Occipital lobe (tissue), 3 donors: ENCODE measurements at places on chromosomes 2 and 18.

DNA sequence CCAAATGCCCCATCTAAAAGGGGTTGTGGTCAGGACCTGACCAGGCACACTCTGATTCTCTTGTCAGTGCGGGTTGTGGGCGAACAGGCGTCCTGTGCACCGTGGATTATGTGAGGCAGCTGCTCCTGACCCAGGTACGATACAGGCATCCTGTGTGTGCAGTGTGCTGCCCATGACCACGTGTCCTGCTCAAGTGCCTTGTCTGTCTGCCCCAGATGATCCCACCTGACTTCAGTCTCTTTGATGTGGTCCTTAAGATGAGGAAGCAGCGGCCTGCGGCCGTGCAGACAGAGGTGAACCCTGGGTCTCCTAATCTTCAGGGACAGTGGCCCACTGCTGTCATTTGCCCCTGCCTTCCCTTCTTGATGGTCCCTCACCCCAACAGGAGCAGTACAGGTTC, 14.6 kb downstream of the PTPN18 start:
- DNase-seq: no peak

GRCh38 chr2:239358062-239358754, 42.6 kb downstream of the HDAC4 start:
- no peak for DNase-seq

DNA sequence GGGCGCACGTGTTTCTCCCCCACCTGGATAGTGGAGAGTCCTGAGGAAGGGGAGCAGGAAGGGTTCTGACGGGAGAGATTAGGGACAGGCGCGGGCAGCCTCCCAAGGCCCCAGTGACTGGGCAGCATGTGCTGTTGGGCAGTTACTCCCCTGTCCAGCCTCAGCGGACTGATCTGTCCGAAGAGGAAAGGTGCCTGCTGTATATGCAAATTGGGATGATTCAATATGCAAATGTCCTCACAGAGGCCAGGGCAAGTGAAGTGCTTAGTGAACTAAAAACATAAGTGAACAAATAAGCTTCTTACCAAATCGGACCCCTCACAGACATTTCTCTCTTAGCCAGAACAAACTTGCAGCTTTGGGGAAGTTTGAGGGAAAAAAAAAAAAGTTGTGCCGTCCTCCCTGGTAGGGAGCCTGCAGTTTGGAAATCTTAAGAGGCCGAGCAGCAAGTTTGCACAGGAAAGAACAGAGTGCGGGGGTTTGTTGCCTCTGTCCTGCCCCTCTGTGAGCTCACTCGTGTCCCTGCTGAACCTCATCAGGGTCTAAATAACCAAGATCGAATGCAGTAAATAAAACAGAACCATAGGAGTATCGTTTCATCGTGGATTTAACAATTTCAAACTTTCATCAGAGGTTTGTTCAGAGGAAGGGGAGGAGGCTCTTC, 141.4 kb downstream of the KCTD1 start:
- no peak for DNase-seq

DNA sequence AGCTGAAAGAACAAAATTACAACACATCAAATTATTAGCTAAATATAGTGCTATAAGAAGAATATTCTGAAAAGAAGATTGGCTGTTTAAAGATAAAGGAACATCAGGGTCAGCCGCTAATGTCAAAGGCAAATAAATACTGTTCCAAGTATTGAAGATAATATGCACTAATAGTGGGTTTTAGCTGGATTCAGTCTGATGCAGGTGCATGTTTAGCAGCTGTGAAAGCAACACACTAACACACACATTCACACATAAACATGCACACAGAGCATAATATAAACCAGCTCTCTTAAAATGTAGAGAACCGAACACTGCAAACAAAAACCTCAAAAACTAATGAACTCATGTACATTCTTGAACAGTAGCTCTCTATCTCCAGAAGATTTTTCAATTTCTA, 634.6 kb downstream of the ERBB4 start:
- no peak for DNase-seq

DNA sequence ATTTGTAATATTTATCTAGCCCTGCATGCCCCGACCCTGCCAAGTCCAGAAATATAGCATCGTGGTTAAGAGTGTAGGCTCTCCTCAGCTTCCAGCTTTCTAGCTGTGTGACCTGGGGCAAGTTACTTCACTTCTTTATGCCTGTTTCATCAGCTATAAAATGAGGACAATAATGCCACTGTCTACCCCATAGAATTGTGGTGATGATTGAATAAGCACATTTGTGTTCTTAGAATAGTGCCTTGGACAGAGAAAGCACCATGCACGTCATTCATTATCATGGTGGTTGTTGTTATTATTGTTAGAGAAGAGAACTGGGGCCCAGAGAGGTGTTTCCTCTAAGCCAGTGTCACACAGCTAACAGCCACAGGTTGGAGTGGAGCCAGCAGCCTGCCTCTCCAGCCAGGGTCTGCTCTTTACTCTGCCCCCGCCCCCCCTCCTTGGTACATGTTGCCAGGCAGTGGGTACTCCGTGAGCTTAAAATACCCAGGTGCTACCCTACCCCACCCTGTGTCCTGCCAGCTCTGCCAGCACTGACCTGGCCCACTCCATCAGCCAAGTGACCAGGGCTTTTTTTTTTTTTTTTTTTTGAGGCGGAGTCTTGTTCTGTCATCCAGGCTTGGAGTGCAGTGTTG, 202.1 kb downstream of the CTIF start:
- DNase-seq: no peak

DNA sequence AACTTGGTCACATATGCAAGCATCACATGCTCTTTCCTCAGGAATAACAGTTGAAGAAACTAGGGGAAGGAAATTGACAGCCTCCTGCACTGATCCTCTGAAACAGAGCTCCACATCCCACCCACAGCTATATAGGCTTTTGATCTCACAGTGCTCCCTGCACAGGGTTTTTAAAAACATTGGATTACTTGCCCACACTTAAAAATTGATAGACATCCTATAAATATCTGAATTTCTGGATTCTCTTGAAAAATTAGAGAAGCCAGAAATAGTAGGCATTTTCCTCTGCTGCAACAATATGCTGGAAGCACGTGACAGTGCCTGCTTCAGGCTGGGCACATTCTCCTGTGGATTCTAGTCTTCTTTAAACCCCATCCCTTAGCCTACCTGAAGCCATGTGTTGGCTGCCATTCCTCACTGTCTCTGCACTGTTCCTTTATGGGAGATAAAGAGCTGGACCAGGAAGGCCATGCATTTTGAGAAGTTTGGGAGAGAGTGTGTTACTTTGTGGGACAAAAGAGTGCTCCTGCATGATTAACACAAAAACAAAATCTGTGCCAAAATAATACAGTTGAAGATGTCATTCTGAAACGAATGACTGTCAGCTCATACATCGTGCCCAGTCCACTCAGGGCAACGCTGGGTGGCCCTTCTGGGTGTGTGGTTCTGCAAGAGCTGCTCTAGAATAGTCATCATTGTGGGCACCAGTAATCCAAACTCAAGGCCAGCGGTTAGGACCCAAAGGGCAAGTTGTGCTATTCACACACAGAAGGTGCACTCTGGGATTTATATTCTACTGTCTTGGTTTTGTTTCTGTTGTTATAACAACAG, 59.8 kb downstream of the GYPC start:
- no peak for DNase-seq

GRCh38 chr2:41283079-41283775, 764.6 kb upstream of the PKDCC start:
- DNase-seq: no peak

DNA sequence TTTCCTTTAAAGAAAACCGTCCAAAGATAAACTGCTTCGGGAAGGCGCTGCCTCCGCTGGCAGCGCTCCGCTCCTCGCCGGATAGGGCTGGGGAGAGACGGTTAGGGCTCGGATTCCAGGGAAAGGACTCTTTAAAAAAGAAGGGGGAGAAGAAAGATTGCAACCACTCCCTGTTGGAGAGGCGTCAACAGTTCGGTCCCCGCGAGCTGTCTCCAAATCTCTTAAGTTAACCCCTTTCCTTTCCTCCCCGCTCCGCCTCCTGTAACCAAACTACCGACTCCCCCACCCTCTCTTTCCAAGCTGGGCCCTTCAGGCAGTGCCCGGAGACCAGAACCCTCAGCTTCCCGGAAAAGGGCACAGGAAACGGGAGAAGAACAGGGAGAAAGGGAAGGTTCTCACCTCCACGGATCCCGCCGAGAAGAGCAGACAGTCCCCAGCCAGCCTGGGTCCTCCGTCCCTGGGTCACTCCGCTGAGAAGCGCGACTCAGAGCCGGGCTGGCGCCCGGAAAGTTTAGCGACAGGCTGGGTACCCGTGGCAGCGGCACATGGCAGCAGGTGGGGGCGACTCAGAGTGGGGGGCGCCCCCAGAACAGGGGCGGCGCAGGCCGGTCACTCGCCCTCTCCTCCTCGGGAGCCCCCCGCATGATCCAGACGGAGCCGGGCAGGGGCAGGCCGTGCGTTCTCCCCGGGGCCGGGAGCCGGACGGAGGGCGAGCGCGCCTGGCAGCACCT, 675 bp downstream of the FZD5 start:
- DNase-seq: peak; percentile 34

GRCh38 chr2:28664120-28664842, 87.3 kb upstream of the PPP1CB start:
- DNase-seq: no peak

DNA sequence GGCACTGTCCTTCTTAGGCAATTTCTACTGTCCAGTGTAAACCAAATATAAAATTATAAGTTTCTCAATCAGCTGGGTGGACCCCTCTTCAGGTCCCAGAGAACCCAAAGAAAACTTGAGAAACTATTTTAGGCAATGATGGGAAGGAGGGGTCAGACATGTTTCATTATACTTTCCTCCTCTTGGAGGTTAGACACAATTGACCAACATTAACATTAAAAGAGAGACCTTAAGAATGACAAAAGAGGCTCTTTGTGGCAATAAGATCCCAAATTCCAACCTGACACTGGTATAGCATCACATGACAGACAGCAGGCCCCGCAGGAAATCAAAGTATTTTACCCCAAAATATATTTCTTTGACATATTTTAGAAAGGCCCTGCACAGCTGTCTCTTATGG, 73.1 kb downstream of the LRRTM1 start:
- DNase-seq: no peak

GRCh38 chr2:72126186-72127100, 21.2 kb downstream of the CYP26B1 start:
- DNase-seq: no peak

DNA sequence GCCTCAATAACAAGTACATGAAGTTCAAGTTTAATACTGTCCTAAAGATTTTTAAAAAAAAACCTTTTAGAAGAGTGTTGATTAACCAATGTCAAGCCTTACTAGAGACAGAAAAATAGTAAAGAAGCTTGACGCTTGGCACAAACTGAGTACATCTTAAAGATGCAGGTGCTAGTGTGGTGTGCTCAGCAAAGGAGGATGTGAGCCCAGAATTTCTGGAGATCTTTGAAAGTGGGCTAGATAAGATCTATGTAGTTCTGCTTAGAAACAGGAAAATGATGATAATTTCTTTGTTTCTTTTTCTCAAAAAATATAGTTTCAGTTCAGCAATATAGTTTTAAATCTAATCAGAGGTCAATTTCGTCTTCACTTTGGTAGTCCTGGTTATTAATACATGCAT, 118.3 kb upstream of the KLHL14 start:
- DNase-seq: no peak

- DNase-seq: no peak
Measured at GRCh38 chr2:217166241-217166850, 306.5 kb upstream of the TNP1 start.

DNA sequence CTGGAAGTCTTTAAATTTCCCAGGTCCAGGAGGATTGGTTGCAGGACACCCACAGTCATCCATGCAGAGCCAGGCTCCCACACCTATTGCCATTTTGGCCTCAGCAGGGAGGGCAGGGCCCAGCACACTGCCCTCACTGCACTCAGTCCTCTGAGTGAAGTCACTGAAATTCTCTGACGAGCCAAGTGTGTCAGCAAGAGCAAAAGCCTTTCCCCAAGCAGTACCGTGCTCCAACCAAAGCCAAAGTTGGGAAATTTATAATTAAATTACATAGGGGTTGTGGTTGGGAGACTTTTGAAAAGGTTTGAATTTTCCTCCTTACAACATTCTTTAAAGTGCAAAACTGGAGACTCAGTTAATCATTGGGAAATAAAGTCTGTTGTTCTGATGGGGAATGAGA, 98.5 kb upstream of the CD226 start:
- no peak for DNase-seq

DNA sequence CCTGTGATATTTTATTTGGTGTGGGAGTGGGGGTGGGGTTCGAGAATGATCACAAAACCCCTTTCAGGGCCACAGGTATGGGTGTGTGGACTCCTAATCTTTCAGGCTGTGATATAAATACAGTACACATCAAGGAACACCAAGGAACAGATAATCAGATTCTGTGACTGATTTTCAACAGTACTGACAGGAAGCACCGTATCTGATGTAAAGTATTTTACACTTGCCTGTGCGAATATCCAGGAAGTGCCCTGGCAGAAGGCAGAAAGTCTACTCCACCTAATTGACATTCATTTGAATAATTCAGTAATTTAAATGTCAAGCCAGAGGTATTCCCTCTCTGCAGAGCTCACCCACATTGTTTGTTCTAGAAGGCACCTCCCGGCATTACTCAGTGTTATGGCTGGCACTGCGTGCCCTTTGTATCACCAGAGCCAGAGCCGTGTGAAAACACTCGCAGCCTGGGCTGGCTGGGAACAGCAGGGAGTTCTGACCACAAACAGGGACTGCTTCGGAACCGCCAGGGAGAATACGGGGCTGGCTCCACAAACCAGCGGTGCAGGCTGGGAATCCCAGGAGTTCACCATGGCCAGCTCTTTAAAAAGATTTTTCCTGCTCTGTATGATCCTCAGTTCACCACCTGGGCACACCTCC, 91.8 kb downstream of the ACVR1 start:
- DNase-seq: peak; percentile 14

DNA sequence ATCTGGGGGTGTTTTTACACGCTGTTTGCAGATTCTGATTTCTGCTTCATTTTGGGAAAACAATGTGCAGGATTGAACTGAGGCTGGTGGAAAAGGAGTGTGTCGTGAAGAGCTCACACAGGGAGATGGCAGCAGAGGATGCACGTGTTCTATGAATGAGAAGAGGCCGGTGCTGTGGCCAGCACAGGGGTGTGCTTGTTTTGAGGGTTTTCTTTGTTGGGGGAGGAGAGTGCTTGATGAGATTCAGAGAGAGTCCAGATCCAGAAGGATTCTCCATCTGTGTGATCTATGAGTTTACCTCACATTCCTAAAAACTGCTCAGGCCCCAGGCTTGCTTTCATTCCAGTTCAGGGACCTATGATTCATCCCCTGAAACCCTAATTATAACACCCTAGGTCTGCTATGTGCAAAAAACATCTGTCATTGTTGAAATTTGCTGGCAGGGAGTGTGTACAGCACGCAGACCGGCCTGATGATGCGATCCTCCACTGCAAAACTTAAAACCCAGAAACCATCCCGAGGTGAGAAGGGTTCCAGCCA, 12.1 kb downstream of the TGFA start:
- DNase-seq: peak; percentile 54

- DNase-seq: no peak
Measured at GRCh38 chr2:180539541-180539940, 440.9 kb upstream of the UBE2E3 start.

- no peak for DNase-seq
Measured at GRCh38 chr2:44470151-44470550, 108.4 kb downstream of the CAMKMT start.
